ENCODE measurements at places on chromosomes 16 and 17. TPM values are rescaled to one million over a fixed set of nuclear protein-coding genes. Genes with fewer than 3 reads are reported as not detected.

GRCh38 chr17:80694085-80694991 lies 149.7 kb downstream of the RPTOR start:
- DNase-seq: no peak

GRCh38 chr17:6455321-6455705 lies 11.1 kb downstream of the PIMREG start:
- no peak for DNase-seq

DNA sequence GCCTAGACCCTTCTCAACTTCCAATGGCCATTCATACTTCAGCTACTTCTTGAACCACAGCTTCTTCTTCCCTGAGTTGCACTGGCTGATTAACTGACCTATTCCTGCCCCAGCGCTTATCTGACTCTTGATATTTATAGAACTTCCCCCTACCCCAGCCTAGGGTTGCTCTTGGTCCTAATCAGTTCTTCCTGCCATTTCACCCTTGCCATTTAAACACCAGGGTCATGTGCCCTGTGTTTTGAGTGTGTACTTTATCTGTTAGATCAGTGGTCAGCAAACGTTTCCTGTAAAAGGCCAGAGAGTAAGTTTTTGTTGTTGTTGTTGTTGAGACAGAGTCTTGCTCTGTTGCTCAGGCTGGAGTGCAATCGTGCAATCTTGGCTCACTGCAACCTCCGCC lies 82.4 kb upstream of the COX10 start:
- no peak for DNase-seq

DNA sequence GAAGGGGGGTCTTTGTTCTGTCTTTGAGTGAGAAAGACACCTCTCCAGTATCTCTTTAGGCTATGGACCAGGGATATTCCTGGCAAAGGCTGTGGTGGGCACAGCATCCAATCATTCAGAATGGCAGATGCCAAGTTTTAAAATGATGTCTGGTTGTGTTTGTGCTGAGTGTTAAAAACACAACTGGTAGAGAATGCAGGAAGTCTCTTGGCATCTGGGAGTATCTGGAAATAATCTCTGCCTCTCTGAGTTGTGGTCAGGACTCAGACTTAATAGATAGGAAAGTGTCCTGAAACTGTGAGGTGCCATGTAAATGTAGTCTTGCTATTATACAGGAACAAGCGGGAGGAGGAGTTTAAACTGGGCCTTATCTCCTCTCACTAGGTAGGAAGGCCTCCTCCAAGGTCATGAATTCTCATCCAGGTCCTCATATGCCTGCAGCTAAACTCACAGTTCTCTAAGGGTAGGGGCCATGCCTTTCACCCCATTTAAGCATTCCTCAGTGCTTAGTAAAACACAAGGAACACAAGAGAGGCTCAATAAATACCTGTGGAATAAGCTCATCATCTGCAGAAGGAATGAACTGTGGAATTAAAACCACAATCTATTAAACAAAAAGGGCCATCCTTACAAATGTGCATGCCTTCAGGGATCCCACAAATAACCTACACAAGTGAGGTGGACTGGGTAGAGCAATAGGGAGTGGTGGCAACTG lies 317.6 kb downstream of the CBLN1 start:
- peak; percentile 80 for DNase-seq

DNA sequence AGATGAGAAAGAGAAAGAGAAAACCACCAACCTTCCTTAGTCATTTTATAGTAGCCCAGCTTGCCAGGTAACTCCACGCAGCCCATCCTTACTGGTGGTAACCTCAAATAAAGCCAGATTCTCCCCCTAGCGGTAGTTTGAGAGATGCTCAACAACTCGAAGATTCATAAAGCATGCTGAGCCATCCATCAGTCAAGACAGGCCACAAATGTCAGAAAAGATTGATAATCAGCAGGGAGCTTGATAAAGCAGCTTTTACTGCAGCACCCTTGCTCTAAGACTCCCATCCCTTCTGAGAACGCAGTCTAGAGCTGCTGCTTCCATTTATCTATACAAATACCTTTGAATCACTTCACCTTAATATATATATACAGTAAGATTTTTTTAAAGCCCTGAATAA lies 451.5 kb upstream of the HSBP1 start:
- DNase-seq: peak; percentile 29

GRCh38 chr17:72338304-72338703 lies 217.5 kb downstream of the SOX9 start:
- DNase-seq: no peak

GRCh38 chr16:48153774-48154173 lies 2.0 kb downstream of the ABCC12 start:
- no peak for DNase-seq

- DNase-seq: no peak
Measured at GRCh38 chr16:80778703-80779102, 25.7 kb downstream of the CDYL2 start.

GRCh38 chr16:2031081-2031577 lies 4.4 kb downstream of the NHERF2 start:
- DNase-seq: no peak

DNA sequence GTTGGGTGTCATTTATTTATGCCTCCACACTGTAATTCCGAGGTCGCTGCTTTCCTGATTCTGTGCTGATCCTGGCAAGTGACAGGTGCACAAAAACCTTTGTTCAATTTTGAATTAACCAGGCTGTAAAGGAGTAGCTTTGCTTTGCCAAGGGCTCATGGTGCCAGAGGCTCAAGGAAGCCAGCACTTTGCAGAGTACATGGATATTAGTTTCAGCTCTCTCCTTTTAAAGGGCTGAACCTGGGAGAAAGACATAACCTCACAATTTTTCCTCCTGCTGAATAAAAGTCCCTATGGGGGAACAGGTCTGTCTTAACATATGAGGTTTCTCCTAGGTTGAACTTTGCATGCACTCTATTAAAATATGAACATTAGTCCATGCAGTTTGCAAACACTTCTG lies 227.6 kb upstream of the WSB1 start:
- DNase-seq: no peak

DNA sequence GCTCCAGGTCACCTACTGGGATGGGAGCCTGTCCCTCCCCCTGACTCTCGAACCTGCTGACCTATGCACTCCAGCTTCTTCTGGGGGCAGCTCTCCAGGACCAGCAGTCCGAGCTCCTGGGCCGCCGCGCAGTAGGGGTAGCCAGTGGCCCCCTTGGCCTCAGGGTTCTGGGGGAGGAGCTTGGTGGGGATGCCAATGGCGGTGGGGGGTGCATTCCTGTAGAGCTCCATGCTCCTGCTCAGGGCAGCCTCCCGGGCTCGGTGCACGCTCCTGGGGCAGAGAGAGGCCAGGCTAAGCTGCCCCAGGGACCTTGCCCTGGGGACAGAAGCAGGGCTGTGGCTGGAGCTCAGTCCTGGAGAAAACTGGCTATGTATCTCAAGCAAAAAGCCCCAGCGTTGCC lies 7.7 kb upstream of the SPATA2L start:
- no peak for DNase-seq

DNA sequence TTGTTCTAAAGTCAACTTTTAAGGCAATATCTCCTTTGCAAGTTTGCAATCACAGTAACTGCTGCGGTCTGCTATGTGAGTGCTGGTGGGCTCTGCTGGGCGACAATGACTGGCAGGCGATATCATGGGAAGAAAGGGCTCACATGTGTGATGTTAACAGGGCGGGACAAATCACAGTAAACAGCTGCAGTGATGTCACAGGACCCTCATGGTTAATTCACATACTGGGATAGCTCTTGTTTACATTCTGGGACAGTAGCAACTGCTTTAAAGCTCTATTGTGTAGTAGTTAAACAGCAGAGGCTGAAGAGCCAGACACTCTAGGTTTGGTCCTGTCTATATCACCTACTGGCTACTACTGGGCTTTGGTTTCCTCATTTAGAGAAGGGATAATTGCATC lies 257.2 kb upstream of the ASIC2 start:
- no peak for DNase-seq

DNA sequence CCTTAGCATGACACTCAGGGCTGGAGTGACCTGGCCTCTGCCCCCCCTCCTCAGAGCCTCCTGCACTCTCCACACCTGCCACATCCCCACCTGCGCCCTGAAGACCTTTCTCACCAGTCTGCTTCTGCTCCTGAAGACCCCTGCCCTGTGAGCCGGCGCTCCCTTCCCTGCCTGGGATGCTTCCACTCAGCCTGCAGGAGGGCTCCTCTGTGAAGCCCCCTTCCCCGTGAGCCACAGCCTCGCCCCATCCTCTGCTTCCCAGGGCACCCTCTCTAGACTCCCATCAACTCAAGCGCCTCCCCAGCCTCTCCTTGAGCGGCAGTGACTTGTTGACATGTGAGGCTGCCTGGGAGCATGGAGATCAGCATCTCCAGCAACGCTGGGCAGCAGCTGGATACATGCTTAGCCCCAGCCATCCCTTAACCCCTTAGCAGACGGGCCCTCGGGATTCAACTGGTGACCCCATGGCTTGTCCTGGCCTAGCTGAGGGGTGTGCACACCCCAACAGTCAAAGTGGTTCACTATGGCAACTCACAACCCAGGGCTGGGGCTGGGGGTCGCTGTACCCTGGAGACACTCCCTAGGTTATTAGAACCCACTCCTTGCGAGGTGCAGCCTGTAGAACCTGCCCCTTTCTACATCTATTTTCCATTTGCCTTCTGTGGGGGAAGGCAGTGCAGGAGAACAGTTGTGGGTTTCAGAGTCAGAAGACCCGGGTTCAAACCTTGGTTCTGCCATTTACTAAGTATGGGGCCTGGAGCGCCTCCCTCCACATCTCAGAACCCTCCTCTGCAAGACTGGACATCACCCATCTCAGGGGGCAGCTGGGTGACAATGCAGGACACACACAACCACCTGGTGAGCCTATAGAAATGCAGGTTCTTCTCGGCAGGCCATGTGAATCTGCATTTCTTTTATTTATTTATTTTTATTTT lies 21.5 kb downstream of the TMEM235 start:
- DNase-seq: no peak

GRCh38 chr17:39239640-39240314 lies 14.0 kb upstream of the STAC2 start:
- no peak for DNase-seq

DNA sequence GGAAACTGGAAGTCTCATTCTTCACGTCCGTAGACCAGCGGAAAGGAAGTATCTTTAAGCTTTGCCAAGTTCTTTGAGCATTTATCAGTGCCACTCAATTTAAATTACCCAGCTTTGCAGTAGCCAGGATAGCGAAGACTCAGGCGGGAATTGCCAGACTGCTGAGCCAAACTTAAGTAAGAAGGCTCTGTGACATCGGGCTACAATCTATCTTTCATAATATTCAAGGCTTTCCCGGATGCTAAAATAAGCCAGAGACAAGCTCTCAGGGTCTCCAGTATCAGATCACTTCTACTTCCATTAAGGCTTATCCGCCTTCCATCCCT lies 436 bp upstream of the BRIP1 start:
- no peak for DNase-seq

GRCh38 chr16:86632944-86633343 lies 54.6 kb downstream of the FOXL1 start:
- DNase-seq: no peak

DNA sequence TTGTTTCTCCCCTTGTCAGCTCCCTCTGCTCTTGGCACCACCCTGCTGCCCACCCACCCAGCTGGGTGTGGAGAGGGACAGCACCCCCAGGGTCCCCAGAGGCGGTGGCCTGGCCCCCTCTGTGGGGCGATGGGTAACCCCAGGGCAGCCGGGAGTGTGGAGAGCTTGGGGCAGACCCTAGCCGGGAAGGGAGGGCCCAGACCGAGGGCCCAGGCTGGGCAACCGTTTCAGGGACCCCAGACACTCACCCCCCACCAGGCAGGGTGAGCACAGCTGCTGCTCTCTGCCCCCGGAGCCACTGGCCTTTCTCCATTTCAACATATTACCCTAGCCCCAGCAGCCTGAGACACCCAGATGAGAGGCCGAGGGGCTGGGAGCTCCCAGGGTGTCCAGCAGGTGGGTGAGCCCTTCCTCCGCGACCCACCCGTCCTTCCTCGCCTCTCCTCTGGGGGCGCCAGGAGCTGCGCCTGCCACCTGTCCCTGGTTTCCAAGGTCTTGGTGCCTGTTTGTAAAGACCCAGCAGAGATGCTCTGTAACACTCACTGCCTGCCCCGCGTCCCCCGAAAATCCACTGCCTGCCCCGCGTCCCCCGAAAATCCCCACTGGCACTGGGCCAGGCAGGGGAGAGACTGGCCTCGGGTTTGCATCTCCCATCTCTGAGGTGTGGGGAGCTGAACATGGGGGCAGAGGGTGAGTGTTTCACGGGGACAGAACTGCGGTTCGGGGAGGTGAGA lies 45.4 kb downstream of the BAHCC1 start:
- no peak for DNase-seq

DNA sequence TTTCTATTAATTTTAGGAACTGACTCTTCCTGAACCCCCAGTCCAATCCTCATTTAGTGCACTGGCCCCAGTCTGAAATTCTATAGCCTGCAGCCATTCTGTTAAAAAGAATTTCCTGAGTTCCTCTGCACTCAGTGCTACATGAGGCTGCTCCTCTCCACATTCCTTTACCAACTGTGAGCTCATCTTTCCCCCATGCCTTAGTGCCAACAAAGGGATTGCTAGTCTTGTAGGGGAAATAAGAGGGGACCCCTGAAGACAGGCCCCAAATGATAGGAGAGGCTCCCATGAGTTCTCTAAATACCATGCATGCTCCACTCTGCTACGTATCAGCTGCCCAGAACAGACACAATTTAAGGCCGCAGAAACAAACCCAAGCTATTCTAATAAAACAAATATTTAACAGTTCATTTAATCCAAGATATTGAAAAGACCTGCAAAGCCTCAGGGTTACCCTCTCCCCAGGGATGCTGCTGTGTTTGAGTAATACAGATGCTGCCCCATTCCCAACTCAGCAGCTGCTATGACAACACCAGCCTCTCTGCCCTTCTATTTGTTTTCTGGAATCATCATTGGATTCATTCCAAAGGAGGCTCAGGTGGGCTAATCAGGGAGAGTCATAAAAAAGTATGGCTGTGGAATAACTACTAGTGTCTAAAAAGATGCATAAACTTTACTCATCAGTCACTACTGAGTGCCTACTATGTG lies 228.5 kb downstream of the TOX3 start:
- DNase-seq: no peak

DNA sequence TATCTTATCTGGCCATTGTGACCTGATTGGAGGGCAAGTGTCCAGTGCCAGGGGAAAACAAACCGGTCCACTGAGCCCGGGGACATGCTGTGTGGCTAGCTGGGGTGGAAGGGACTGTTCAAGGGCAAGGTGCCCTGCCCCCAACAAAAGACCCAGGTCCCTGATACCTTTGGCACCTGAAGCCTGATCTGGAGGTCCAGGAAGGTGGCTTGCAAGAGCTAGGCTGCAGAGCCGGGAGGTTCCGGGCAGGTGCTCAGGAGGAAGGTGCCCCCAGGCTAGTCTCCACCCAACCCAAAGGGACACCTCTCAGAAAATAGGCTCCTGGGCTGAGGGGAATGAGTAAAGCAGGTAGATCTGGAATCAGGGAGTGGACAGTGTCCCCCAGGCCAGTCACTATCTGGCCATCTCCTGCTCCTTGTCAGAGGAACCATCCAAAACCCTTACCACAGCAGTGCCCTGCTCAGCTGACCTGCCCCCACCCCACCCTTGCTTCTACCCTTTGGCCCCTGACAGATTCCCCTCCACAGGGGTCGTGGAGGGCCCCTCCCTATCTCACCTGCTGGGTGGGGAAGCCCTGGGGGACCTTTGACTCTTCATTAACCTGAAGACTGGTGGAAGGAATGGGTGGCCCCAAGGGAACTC lies 6.2 kb downstream of the NAT9 start:
- DNase-seq: no peak

- no peak for DNase-seq
Measured at GRCh38 chr17:57578608-57579225, 166.4 kb downstream of the CCDC182 start.

The SDK2 gene
- not detected for total RNA-seq

The SAMD14 gene
- total RNA-seq: not detected

The ZFHX3 gene
- 2.3 TPM for total RNA-seq

The ACSM3 gene
- 0.18 TPM for total RNA-seq

The SPECC1 gene
- 81.0 TPM for total RNA-seq

The P2RX1 gene
- 5.1 TPM for total RNA-seq

The FBXL16 gene
- not detected for total RNA-seq

The SLC35G6 gene
- not detected for total RNA-seq

The NTN3 gene
- not detected for total RNA-seq

All from SJSA1 (cell line).